Activated CD4-positive, CD25-positive, alpha-beta regulatory T cell treated with anti-CD3 and anti-CD28 coated beads, Interleukin-2, amount 50 U/mL, for 16 hours (primary cell): ENCODE measurements at places on chromosomes 4 and X.

DNA sequence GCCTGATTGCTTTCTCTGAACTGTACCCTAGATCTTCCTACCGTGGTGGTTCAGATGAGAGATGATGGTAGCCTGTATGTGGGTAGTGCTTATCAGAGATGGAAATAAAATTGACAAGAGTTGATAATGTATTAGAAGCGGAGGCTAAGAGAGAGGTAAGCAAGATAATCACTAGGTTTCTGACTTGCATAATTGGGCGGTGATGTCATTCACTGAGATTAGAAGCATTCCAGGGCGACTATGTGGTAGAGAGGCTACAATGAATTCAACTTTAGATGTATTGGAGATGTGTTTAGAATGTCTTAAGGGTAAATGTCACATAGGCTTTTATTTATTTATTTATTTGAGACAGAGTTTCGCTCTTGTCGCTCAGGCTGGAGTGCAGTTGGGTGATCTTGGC lies 415 bp upstream of the TENM3 start:
- DNase-seq, result no peak

DNA sequence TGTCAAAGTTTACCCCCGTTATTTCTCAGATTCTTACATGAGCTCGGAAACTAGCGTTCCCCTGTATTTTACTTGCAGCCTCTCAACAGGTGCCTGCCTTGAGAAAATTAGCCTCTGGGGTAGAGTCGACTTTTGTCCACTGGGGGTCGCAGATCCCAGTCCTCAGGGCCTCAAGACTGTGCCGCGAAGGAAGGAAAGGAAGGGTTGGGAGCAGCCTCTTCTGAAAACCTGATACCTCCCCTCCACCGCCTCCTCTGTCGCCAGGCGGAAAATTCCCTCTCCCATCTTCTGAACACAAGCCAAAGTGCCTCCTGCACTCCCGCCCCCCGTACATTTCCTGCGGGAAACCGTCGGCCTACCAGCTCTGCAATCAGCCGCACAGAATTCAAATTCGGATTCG lies 44.4 kb upstream of the TMSB15B start:
- DNase-seq, result peak; percentile 16

- DNase-seq, result peak; percentile 7
Measured at GRCh38 chr4:173333658-173334084, 487 bp downstream of the HMGB2 start.

DNA sequence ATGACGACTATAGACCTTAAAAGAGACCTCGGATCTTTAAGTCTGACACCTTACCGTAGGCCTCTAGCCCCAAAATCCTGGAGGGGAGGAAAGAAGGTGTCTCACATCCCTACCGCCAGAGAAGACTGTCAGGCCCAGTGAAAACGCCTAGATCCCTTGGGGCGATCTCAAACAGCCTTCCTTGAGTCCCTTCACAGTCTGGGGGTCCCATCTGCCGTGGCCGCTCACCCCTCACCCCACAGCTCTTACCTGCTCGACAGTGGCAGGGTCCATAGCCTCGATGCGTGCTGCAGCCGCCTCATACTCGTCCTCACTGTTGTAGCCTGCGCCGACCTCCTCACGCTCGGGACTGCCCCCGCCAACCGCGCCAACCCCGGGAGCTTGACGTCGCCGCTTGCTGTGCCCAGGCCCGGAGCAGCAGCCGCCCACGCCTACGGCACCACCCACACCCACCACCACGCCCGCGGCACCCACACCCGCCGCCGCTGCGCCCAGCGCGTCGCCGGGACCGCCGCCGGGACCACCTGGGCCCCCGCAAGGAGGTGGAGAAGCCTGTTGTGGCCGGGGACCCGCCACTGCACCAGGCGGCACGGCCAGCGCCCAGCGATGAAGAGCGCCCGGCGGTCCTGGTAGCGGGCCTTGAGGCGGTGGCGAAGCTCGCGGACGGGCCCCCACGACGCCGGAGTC lies 536 bp downstream of the OTUD5 start:
- no peak for DNase-seq

- no peak for DNase-seq
Measured at GRCh38 chr4:134463771-134464170, 262.2 kb upstream of the PABPC4L start.
